ENCODE measurements at places on chromosomes 13 and 19. TPM values are rescaled to one million over a fixed set of nuclear protein-coding genes. Genes with fewer than 3 reads are reported as not detected.

The NCR1 gene
- total RNA-seq: not detected

The SSC5D gene
- total RNA-seq: under 0.01 TPM

The CYP2S1 gene
- total RNA-seq: 13.3 TPM

The GGN gene
- under 0.01 TPM for total RNA-seq

The NR1H2 gene
- total RNA-seq: 71.9 TPM

The CD70 gene
- total RNA-seq: not detected

The WDR87 gene
- total RNA-seq: not detected

The CYP4F11 gene
- 2.7 TPM for total RNA-seq

The ZNF135 gene
- total RNA-seq: 1.6 TPM
